ENCODE measurements at places on chromosomes 1 and 21.

- DNase-seq: no peak
Observed at GRCh38 chr1:30515755-30516484, 207.5 kb downstream of the MATN1 start.

- no peak for DNase-seq
Observed at GRCh38 chr1:245512980-245513578, 358.3 kb downstream of the KIF26B start.

DNA sequence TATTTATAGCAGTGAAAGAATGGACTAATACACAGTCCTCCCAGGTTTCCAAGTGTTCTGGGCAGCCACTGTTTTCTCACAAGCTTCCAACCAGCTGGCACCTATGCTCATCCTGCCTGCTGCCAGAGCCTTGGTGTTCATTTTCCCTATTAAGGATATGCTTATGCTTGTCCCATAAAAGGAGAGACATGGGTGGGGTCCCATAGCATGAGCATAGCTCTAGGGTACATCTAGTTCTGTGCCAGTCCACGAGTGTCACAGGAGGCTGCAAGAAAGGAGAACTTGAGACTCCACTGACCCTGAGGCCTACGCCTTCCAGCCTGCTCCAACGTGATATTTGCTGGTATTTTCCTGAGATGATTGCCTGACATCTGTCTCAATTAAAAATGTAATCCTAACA is 192.4 kb upstream of the PTGFR start:
- DNase-seq: no peak

DNA sequence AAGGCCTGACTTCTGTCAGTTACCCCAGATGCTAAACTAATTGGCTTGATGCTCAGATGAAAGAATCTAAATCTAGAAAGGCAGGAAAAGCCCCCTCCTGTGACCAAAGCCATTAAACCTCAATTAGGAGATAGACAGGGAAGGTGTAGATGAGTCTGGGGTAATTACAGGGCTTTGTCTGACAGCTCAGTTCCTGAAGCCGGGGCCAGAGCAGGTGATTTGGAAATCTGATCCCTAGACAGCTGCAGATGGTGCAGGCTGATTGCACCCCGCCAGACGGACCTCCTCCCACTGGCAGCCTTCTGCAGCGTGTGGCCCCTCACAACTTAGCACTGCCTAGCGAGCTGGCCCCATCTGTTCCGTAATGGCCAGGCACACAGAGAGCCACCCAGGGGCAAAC is 395.1 kb downstream of the HLX start:
- DNase-seq: no peak
